Aorta (tissue), 5 donors: ENCODE measurements at places on chromosomes 2 and 18.

DNA sequence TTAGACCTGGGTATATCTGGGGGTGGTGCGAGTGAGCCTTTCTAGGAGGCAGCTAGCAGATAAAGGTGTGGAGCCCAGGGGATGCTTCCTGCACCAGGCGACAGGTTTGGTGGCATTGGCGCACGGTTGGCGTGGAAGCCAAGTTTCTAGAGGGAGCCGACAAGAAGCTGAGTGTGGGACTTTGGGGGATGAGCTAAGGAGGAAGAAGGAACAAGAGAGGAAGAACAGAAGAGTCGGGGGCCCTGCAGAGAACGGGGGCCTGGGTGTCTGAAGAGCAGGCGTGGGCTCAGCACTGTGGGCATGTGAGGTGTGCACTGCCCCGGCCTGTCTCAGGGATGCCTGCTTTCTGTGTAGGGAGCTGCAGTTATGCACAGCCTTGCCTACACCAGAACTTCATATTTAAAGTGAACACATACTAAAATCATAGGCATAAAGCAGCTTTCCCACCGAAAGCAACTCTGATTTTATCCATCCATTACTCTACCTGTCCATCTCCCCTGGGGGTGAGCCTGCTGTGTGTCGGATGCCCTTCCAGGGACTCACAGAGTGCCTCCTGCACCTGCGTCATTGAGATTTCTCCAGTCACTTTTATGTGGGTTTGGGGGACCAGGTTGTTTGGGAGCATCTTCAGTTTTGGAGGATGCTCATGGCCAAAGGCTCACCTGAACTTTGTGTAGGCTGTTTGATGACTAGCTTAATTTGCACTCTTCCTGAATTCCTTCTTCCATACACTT is 149.7 kb downstream of the LDLRAD4 start:
- DNase-seq = no peak

- DNase-seq = no peak
Measured at GRCh38 chr2:41498781-41499180, 549.0 kb upstream of the PKDCC start.

- no peak for DNase-seq
Measured at GRCh38 chr2:205509655-205510054, 172.6 kb upstream of the NRP2 start.

- DNase-seq = no peak
Measured at GRCh38 chr2:155485141-155485842, 786.8 kb downstream of the KCNJ3 start.

DNA sequence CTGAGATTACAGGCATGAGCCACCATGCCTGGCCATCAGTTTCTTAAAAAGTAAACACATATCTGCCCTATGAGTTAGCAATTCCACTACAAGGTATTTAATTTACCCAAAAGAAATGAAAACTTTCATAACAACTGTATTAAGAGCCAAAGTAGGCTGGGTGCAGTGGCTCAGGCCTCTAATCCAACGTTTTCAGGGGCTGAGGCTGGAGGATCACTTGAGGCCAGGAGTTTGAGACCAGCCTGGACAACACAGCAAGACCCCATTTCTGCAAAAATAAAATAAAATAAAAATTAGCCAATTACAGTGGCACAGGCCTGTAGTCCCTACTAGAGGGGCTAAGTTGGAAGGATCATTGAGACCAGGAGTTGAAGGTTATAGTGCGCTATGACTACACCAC is 6.5 kb downstream of the ROCK2 start:
- no peak for DNase-seq

GRCh38 chr2:46705654-46706053 is 210.0 kb downstream of the MCFD2 start:
- DNase-seq = no peak
